Stimulated activated CD8-positive, alpha-beta memory T cell treated with anti-CD3 and anti-CD28 coated beads, Interleukin-7, amount 100 ng/mL, for 4 hours (primary cell): ENCODE measurements at places on chromosomes 13 and 19.

GRCh38 chr13:77381059-77381458 lies 54.2 kb upstream of the MYCBP2 start:
- no peak for DNase-seq

- DNase-seq, result no peak
Observed at GRCh38 chr13:92657565-92657964, 569.0 kb upstream of the GPC6 start.

DNA sequence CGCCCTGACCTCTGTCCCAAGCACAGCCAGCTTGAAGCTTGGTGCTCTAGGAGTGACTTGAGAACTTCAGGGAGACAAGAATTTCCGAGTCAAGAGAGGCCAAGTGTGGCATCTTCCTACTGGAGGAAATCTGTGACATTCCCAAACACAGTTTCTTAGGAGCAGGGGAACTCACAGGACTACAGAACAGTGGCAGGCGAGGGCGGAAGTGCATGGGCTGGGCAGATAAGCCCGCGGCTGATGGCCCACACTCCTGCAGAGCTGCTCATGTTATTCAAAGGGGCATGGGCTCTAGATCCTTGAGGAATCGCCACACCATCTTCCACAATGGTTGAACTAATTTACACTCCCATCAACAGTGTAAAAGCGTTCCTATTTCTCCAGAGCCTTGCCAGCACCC lies 168.8 kb downstream of the KATNAL1 start:
- DNase-seq, result no peak

GRCh38 chr13:95117092-95117491 lies 184.2 kb downstream of the ABCC4 start:
- no peak for DNase-seq

DNA sequence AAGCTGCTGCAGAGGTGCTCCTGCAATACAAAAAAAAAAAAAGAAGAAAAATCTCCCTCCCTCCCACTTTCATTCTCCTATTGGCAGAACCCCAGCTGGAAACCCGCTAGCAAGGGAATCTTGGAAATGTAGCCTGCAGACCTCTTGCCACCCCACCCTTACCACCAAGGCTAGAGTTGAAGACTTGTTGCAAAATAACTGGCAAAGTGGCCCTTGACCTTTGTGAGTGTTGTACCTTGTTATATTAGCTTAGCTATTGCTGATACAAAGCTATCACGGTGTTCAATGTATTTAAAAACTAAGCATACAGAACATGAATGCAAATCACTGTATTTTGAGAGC lies 57.5 kb upstream of the KCTD4 start:
- no peak for DNase-seq

DNA sequence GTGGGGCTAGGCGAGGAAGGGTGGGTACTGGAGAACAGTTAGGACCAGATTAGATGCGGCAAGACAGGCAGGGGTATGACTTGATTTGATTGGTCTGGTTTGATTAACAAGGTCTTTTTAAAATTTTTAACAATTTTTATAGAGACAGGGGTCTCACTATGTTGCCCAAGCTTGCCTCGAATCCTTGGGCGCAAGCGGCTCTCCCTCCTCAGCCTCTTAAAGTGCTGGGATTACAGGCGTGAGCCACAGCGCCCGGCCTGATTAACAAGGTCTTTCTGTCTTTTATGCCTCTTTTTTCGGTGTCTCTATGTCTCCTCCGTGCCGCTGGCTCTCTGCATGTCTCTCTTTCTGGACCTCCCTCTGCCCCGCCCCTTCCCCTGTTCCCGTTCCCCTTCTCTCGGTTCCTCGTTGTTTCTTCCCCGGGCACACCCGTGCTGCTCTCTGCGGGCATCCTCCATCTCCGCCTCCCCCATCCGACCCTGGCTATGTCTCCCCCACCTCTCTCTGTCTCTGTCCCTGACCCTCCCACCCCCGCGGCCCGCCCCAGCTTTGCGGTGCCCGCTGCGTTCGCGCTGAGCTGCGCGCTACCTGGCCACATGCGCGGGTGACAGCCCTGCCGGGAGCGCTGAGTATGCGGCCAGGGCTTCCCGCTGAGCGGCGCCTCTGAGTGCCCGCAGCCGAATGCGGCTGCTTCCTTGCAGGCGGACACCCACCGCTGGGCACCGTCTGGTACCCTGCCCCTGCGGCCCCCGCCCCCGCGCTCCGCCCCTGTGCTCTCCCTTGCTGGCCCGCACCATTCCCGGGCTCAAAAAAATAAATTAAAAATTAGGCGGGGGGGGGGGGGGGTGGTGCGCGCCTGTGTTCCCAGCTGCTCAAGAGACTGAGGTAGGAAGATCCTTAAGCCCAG lies 8.1 kb upstream of the SDHAF1 start:
- DNase-seq, result no peak

DNA sequence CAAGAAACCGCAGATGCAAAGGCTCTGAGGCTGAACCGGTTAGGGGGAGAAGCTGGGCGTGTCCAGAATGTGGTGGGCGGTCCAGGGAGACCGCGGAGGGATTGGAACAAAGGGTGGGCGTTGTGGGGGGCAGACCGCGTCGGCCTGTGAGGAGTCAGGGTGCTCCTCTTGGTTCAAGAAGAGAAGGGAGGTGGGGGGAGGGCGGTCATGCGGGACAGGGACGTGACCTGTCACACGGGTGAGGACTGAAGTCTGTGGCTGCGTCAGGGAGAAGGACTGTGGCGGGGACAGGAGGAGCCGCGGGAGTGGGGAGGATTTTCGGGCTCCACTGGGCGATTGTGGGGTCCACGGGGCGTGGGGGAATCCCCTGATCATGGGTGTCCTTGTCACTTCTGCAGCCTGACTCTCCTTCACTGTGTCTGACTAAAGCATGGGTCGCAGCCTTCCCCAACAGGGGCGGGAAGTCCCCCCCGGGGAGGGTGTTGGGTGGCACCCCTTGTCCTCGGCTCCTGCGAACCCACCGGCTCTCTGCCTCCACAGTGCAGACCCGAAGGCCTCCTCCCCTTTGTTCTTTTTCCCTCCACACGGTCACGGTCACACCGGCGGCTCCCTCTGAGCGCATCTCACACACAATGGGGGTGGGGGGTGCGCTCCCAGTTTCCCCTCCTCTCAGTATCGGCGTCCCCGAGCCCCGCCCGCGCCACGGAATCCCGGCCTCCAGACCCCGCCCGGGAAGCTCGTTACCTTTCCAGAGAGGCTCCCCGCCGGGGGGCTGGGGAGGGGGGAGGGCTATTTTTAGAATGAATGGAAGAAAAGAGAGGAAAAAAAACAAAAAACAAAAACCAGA lies 16.4 kb upstream of the KCNN1 start:
- DNase-seq, result peak; percentile 10

- DNase-seq, result peak; percentile 16
Observed at GRCh38 chr19:29873024-29873800, 61.4 kb downstream of the CCNE1 start.

- DNase-seq, result no peak
Observed at GRCh38 chr19:14248578-14249011, 42.6 kb upstream of the ADGRL1 start.

GRCh38 chr19:49391581-49392399 lies 3.7 kb downstream of the KASH5 start:
- DNase-seq, result peak; percentile 60

GRCh38 chr19:19563348-19563848 lies 25.3 kb downstream of the CILP2 start:
- no peak for DNase-seq

- no peak for DNase-seq
Observed at GRCh38 chr13:84951128-84951527, 848.1 kb downstream of the SLITRK6 start.

DNA sequence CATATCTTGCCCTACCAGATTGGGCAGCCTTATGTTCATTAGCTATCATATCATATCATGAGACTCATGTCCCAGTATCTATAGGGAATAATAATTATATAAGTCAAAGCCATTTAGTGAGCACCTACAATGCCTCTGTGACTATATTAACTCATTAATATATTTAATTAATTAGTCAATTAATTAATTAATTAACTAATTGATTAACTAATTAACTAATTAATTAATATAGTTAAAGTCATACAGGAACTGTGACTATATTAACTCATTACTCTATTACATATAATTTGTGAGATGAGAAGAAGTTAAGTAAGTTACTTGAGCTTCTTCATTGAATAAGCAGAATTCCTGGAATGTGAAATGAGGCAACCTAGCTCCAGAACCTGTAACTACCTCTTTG lies 588.3 kb upstream of the SLITRK1 start:
- no peak for DNase-seq

- DNase-seq, result no peak
Observed at GRCh38 chr13:33496336-33496735, 210.8 kb upstream of the STARD13 start.

DNA sequence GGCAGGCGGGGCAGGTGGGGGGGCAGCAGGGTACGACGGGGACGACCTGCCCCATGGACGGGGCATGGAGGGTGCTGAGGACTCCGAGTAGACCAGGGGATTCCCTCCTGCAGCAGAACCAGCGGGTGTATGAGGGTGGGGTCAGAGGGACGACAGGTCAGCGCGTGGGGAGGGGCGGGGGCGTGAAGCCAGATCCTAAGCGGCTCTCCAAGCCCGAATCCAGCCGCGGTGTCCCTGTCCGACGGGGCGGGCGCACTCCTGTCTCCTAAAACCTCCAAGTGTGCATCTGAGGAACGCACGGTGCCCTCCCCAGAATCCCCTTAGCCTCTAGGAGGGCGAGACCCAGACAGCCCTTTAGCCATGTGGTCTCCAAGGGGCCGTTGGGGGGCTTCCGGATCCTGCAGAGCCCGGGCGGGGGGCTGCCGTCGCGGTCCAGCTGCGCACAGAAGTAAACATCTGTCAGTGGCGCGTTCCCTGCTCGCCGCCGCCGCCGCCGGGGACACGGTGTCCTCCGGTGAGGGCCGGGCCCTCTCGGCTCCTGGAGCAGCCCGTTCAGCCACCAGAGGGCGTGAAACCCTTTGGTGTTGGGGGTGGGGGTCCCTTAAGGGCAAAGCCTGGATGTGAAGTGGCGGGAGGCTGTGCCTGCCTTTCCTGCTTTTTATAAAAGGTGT lies 730 bp downstream of the NRTN start:
- peak; percentile 35 for DNase-seq

GRCh38 chr13:30685987-30686386 lies 49.4 kb upstream of the ALOX5AP start:
- no peak for DNase-seq

DNA sequence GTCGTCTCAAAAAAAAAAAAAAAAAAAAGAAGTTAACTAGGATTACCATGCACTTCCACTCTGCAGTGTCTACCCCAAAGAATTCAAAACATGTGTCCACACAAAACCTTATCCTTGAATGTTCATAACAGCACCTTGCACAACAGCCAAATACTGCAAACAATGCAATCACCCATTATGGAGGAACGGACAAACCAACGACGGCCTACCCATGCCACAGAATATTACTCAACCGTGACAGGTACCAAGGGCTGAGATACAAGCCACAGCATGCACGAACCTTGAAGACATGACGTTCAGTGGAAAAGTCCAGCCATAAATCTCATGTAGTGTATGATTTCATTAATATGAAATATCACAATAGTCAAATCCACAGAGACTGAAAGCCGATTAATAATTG lies 3.0 kb upstream of the SHISA7 start:
- no peak for DNase-seq

GRCh38 chr13:46552303-46552682 lies 677 bp upstream of the LRCH1 start:
- no peak for DNase-seq

- no peak for DNase-seq
Observed at GRCh38 chr19:50705422-50706019, 14.1 kb downstream of the SHANK1 start.

GRCh38 chr19:50646074-50646807 lies 3.0 kb upstream of the C19orf81 start:
- no peak for DNase-seq

DNA sequence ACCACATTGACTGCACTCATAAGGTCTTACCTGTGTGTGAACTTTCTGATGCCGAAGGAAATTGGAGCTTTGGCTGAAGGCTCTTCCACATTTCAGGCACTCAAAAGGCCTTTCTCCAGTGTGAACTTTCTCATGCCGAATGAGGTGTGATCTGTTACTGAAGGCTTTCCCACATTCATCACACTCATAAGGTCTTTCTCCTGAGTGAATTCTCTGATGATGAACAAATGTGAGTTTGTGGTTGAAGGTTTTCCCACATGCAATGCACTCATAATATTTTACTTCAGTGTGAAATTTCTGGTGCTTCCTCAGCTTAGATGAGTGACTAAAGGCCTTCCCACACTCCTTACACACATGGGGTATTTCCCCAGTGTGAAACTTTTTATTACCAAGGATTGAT lies 5.7 kb downstream of the ZNF132 start:
- DNase-seq, result no peak

GRCh38 chr13:51822106-51822815 lies 18.3 kb upstream of the DHRS12 start:
- no peak for DNase-seq

DNA sequence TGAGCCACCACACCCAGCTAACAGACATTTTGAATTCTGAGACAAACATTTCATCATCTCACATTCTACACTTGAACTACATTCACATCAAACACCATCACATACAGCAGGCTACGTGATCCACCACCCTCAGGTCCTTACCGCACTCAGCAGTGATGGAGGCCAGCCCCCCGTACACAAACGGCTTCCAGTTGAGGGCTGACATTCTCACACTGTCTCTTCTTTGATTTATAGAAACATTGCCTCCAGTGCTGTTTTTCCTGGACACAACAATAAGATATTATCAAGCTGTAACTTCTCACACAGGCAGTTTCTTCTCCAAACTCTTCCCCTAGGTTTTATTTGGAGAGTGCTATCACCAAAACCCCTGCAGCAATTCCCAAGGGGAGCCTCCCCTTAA lies 7.0 kb downstream of the SLC25A30 start:
- no peak for DNase-seq

DNA sequence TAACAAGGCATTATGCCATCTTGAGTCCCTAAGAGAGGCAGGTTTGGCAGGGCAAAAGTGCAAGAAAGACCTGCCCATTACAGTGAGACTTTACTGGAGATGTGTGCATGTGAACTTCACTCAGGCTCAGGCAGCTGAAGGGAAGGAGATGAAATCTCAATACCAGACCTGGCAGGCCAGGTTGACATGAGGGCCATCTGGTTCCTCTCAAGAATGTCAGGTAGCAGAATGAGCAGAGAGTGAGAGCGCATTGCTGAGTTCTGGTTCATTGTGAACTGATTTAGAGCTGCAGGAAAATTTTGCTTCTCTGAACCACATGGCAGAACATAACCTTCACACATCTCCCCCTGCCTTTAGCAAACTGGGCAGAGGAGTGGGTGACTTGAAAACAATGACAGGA lies 406.3 kb downstream of the GPC5 start:
- DNase-seq, result no peak

- no peak for DNase-seq
Observed at GRCh38 chr19:44748426-44749254, at the start of gene BCL3. Gene BCL3, plus strand, starts transcription at chr19:44748708. Its CDS starts 83 bp downstream, at chr19:44748791.

DNA sequence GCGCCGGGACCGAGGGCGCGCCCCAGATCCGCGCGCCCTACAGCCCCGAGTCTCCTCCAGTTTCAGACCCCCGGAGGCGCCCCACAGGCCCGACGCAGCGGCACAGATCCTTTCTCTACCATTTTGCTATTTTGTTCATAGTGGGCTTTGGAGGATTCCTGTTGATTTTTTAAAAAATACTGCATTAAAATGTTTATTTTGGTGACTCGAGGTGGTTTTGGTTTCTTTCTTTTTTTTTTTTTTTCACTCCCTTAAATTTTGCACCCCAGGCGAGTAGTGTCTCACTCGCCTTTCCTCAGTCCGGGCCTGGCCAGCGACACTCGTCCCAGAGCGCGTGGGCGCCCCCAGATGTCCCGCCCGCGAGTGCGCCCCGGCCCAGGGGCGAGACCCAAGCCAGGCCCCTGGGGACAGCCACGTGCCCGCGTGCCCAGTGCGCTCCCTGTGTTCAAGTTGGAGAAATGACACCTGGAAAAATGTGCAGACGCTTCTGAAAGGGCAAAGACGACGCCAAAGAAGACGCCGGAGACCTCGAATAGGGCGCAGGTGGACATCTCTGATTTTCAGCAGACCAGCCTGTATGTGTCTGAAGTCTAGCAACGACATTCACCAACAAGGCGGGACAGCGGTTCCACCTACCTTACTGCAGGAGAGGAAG lies 471 bp upstream of the INSR start:
- no peak for DNase-seq
